ENCODE measurements at places on chromosomes 12 and 14.

- no peak for DNase-seq
These were observed 410.8 kb upstream of the PDE3A start for GRCh38 chr12:19957308-19958125.

- DNase-seq = no peak
These were observed 1682.8 kb upstream of the FLRT2 start for GRCh38 chr14:83847102-83847501.

DNA sequence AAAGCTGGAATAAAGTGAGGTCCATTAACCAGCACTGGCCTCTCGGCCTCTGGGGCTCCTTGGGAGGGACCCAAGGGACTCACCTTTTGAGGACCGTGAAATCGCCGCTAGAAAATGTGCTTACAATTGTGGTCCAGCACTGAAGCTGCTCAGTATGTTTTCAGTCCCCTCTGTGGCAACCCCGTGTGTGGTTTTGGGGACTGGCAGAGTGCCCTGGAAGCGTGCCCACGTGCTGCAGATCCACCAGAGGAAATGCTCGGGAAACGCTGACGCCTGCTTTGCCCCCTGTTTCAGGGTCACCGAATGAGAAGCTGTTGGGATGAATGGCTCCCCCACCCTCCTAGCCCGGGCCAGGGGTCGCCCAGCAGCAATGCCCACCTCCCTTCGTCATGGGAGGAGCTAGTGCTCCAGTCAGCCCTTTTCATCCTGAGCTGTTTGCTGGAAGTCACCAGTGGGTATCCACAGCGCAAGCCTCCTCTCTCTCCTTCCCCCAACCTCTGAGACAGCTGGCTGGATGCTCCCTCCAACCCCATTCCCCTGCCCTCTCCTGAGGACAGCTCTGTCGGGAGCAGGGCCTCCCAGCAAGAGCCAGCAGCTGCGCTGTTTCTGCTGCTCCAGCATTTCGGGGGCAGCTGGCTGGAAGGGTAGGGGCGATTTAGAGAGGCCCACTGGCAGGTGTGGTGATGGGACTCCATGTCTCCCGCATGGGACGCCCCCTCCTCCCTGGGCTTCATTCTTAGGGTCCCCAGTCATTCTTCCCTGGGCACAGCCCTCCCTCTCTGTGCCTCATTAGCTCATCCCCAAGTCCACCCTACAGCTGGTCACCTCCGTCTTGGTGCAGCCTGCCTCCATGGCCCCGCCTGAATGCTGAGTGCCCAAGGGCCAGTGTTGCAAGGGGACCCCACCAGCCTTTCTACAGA, 33.2 kb upstream of the PPP1R13B start:
- no peak for DNase-seq

- DNase-seq = no peak
These were observed 17.9 kb downstream of the KRT76 start for GRCh38 chr12:52759218-52759617.

DNA sequence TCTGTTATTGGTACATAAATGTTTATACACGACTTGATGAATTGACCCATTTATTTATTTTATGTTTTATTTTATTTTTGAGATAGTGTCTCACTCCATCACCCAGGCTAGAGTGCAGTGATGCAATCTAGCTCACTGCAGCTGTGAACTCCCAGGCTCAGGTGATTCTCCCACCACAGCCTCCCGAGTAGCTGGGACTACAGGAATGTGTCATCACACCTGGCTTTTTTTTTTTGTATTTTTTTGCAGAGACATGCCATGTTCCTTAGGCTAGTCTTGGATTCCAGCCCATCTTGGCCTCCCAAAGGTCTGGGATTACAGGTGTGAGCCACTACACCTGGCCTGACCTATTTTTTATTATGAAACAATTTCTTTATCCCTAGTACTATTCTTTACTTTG, 355.0 kb upstream of the PRICKLE1 start:
- DNase-seq = no peak

DNA sequence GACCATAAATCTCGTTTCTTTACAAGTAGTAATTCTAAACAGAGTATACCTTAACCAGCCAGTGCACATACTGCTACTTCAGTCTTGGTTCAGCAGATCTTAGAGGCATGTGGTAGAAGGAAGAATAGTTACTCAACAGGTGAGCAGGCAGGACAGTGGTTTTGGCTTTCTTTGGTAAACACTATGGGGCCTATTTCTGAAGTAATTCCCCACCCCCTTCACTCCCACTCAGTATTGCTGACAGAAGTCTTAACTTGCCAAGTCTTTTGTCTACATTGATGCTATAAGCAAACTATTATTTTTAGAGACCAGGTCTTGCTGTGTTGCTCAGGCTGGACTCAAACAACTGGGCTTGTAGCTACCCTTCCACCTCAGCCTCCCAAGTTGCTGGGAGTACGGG, 68.5 kb downstream of the FBXO34 start:
- no peak for DNase-seq

DNA sequence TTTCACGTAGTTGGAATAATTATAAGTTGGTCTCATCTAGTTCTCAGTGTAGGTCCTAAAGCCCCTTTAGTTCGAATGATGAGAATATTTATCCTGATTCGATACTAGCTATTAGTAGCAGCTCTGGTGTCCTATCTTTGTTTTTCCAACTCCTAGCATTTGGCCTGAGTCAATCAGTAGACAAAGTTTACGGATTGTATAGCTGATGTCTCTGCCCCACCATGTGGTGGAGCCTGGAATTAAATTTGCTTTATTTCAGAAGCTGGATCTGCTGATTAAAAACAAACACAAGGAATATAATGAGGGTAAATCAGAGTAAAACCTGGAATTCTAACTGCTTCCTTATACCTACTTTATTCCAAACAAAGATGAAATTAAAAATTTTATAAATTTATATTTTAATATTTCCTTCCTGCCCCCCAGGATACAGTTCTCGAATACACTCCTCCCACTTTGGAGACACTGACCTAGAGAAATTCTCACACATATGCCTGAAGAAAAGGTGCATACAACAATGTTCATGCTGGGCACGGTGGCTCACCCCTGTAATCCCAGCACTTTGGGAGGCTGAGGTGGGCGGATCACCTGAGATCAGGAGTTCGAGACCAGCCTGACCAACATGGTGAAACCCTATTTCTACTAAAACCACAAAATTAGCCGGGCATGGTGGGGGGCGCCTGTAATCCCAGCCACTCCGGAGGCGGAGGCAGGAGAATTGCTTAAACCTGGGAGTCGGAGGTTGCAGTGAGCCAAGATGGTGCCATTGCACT, 7.6 kb upstream of the BRMS1L start:
- no peak for DNase-seq

DNA sequence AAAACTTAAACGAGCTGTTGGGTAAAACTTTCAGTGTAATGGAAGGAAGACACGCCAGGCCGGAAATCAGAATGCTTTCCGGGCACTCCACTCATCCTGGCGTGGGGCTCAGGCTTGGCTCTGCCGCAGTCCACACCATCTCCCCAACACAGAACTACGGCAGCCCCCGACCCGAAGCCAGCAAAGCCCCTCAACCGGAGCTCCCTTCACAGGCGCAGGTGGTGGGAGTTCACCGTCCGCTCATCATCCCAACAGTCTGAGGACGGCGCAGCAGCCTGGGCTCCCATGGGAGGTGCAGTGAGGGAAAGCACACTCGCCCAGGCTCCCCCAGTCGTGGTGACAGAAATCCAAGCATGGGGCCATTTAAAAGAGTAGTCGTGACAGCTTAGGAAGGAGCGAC, 11.0 kb upstream of the MMP17 start:
- no peak for DNase-seq

DNA sequence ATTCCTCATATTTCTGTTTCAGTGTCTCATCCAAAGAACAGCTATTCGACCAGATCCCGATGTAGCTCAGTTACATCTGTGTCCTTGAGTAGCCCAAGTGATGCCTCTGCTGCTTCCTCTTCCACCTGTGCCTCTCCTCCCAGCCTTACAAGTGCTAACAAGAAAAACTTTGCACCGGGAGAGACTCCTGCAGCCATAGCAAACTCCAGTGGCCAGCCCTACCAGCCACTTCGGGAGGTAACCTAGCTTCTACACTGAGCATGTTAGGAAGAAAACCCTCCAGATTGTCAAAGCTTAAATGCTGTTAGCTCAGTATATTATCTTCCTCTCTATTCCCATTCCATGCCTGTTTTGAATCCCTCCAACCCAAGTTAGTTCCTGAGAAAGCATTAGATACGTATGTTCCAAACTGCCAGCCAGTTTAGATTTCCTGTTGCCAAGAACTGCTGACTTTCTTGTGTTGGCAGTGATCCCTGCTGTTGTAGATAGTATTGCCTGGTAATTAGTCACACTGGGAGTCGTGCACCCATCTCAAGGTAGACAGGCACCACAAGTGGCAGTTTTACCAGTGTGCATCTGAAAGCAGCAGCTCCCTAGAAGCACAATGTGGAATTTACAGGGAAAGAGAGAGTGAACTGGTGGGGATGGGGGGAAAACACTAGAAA, 14.0 kb upstream of the KCNH3 start:
- no peak for DNase-seq

- DNase-seq = no peak
These were observed 5.7 kb upstream of the SYNE3 start for GRCh38 chr14:95522116-95522515.

- no peak for DNase-seq
These were observed 140.1 kb downstream of the DHRS2 start for GRCh38 chr14:23776296-23776695.

DNA sequence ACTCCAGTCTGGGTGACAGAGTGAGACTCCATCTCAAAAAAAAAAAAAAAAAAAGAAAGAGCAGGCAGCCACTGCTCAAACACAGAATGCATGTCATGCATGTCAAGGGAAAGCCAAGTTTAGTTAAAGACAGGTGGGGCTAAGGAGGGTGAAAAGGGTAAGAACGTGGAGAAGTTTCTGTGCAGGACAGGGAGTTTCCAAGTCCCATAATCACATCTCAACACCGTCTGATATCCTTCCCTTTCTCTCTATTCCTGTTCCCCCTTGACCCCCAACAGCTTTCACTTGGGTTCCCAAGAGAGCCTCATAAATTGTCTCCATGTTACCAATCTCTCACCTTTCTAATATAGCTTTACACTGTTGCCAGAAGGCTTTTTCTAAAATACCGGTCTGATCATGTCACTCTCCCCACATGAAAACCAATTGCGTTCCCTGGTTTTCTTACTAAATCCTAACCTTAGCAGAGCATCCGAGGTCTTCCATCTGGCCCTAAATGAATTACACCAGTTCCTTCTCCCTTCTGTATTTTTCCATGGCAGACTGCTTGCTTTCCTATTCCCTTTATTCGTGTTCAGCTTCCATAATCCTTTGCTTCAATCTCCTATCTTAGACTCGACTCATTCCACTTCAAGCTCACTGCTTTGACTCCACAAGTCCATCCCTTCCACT, 37.0 kb downstream of the LIMA1 start:
- DNase-seq = no peak

DNA sequence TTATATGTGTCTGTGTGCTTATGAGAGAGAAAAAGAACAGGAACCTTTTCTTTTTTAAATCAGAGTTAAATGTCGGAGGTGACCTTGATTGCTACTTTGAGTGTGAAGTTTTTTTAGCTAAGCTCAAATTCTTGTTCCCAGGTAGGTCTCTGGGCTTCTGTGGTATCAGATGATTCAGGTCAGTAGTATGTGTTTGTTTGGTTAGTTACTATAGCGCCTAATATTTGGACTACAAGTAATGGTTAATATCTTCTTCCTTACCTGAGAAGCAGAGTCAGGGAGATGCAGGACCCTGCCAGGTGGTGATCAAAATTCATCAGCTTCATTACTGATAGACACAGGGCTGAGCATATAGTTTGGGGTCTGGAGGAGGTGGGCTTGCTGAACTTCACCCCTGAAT, 30.8 kb downstream of the ADCK1 start:
- no peak for DNase-seq

DNA sequence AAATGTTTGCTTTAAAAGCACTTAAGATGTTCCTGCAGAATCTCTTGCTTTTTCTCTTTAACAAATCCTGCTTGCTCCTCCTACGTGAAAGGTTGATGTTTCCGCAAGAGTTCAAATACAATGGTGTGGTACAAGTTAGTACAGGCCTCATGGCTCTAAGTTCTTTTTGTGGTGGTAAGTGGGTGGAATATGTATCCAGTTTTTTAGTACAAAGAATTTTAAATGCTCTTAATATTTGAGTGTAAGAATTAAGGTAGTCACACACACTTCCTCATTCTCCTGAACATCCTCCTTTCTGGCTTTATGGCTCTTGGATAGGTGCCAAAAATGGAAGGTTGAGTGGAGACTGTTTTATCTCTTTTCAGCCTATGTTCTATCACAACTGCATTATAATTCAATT, 1.8 kb downstream of the OTOGL start:
- no peak for DNase-seq

DNA sequence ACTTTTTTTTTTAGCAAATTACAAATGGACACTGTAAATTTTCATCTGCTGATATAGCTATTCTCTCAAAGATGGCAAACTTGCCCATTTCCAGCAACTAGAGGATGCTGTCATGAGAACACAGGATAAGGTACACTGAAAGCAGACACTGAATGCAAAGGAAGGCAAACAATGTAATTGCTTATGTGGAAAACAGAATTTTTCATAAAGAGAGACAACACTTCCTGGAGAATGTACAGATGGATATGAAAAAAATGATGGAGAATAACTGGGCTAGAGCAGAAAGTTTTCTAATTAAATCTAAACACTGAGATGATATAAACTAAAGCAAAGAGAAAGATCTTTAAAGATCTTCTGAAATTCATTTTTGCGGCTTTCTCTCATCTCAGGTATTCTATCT, 581 bp downstream of the CD69 start:
- DNase-seq = no peak

DNA sequence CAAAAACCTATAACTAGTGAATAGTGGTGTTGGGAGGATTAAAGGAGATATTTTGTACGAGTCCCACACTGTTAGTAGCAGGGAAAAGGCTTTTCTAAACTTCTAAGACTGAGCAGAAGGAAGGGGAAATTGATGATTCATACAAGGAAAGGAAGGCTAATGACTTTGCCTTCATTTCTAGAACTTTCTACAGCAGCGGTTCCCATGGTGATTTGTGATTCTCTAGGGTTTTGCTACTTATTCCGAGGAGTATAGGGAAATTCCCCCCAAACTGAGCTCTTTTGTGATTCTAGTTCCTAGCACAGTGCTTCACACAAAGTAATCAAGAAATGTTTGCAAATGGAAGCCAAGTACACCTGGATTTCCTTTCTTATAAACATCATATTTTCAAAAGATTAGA, 23.8 kb upstream of the PWP1 start:
- no peak for DNase-seq

GRCh38 chr12:66403746-66404145, 101.5 kb downstream of the HELB start:
- no peak for DNase-seq

DNA sequence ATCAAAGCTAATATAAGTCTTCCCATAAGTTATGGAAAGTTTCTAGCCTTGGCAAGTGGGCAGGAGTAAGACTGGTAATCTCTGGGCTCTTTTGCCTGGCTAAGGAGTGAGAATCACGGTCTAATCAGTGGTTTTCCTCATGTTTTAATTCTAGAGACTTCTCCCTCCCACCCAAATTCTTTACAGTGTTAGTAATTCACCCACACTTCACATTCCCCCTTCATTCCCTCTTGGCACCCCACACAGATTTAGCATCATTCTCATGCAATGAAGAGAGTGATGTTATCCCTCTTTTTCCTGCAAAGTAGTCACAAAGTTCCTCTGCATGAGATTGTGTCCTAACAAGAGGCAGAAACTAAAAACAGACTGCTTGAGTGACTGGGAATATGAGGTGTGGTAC, 28.6 kb upstream of the CACNA2D4 start:
- DNase-seq = no peak

GRCh38 chr12:5248230-5248629, 183.7 kb upstream of the NTF3 start:
- DNase-seq = no peak

GRCh38 chr12:82319276-82319675, 38.9 kb downstream of the CCDC59 start:
- DNase-seq = no peak

Data from hypothalamus (tissue), 51 donors.